Renal cortex interstitium (tissue), 15 donors: ENCODE measurements at places on chromosomes 7 and 10. TPM values are rescaled to one million over a fixed set of nuclear protein-coding genes. Genes with fewer than 3 reads are reported as not detected.

GRCh38 chr7:88661921-88662320 lies 97.6 kb upstream of the ZNF804B start:
- DNase-seq, result no peak

DNA sequence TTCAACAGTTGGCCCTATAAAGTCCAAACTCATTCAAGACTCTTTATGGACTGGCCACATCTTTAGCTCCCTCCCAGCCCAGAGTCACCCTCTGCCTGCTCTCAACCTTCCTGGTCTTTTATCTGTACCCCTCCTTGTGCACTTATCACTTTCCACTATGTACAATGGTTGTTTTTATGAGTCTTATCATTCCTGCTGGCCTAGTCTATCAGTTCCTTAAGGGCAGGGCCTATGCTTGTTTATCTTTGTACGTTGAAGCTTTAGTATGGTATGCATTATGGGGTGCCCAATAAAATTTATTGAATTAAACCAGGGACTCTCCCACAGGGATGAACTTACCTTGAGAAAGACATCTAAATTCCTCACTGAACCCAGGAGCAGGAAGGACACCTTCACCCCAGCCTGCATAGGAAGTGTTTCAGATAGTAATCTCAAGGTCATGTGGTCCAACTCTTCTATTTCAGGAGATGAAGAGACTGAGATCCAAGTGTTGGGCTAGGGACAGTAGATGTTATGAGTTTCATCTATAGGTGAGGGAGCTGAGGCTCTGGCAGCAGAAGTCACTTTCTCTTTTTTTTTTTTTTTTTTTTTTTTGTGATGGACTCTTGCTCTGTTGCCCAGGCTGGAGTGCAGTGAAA lies 13.3 kb upstream of the PDCD4 start:
- no peak for DNase-seq

DNA sequence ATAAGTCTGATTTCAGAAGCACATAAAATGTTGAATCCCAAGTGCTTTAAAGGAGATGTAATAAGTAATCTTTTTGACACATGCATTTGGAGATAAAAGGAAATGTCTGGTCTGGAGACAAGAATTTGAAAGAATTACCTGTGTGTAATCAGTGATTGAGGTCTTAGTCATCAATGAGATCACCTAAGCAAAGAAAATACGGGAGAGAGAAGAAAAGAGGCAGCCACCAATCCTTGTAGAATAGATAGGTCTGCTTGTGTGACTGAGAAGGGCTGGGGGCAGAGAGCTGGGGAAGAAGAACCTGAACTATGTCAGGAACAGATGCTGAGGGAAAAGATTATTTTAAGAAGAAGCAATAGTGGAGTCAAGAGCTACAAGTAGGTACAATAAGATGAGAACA lies 49.3 kb upstream of the ITPRID1 start:
- DNase-seq, result no peak

DNA sequence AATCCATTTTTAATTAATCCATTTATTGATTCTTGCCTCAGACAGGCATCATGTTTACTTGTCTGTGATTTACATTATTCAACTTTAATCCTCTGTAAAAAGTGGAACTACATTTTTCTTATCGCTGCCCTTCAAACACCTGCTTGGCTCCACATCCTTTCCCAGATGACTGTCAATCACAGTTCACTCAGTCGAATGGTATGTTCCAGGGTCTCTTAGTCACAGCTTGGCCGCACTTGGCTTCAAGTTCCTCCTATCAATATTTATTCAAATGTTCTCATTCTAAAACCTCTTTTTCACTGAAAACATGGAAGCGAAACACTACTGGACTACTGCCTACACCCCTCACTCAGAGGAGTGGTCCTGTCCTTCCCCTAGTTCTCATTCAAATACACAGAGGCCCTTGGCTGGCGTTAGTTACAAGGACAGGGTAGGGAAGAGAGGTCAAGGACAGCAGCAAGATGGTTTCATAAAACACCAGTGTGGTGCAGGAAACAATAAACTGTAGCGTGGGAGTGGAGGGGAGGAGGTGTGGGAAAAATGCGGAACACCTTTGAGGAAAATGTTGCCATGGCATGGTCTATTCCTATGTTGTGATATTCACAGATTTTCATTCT lies 143.2 kb downstream of the USP6NL start:
- no peak for DNase-seq

DNA sequence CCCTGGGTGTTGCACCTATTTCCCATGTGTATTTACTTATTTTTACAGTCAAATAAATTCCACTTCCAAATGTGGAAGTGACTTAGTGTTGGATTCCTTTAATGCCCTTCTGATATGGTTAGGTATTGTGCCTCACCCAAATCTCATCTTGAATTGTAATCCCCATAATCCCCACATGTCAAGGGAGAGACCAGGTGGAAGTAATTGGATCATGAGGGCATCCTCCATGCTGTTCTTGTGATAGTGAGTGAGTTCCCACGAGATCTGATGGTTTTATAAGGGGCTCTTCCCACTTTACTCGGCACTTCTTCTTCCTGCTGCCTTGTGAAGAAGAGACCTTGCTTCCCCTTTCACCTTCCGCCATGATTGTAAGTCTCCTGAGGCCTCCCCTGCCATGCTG lies 136.9 kb downstream of the SNX10 start:
- DNase-seq, result no peak

GRCh38 chr7:116447966-116448839 lies 51.3 kb upstream of the CAV2 start:
- DNase-seq, result no peak

- DNase-seq, result no peak
Measured at GRCh38 chr7:18037609-18038008, 10.0 kb upstream of the PRPS1L1 start.

GRCh38 chr10:128124813-128125403 lies 1.3 kb downstream of the MKI67 start:
- no peak for DNase-seq

- DNase-seq, result no peak
Measured at GRCh38 chr7:101817471-101818286, at the start of gene CUX1. TSS of gene CUX1 (plus strand) at chr7:101817626. CDS start at chr7:101817640, 14 bp downstream.

GRCh38 chr7:1706721-1707613 lies 36.9 kb downstream of the ELFN1 start:
- DNase-seq, result no peak

GRCh38 chr10:79038841-79039201 lies 29.9 kb upstream of the ZMIZ1 start:
- peak; percentile 68 for DNase-seq

- DNase-seq, result peak; percentile 55
Measured at GRCh38 chr10:44291091-44291490, 93.8 kb downstream of the CXCL12 start.

GRCh38 chr7:133401225-133401624 lies 148.3 kb downstream of the EXOC4 start:
- DNase-seq, result no peak

- DNase-seq, result no peak
Measured at GRCh38 chr10:33012306-33012705, 54.3 kb upstream of the ITGB1 start.

DNA sequence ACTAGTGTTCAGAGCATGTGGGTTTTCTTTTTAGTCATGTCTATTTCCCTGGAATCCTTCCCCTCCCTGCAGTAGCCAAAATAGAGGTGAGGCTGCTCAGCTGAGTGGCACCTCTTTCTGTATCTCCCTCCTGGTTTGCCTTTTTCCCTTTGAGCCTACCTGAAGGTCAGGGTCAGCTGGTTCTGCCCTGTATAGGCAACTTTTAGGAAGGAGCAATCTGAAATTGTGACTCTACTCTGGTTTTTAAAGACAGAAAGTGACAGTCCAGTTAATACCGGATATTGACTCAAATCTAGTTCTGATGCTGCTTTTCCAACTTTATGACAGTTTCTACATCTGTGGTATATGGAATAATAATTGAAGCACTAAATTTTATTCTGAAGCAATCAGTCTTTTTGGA lies 26.0 kb downstream of the CCM2 start:
- DNase-seq, result no peak

DNA sequence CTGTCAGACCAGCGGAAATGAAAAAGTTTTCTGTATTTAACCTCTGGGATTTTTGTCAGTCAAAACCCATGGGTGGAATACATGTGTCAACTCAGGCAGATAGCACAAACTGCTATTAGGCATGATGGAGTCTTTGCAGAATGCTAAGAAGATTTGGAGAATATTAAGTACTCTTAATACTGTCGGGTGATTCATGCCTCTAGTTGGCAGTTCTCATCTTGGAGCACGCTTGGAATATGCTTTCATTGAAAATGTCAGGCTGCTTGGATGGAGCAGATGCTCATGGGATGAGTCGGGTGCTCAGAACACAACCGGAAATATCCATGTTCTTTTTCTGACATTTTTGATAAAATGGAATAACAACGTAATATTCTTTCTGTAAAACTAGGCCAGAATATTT lies 27.6 kb upstream of the PRKG1 start:
- no peak for DNase-seq

GRCh38 chr7:118218413-118219156 lies 5.9 kb upstream of the ANKRD7 start:
- DNase-seq, result no peak

- no peak for DNase-seq
Measured at GRCh38 chr10:30371954-30372353, 22.9 kb upstream of the MTPAP start.

DNA sequence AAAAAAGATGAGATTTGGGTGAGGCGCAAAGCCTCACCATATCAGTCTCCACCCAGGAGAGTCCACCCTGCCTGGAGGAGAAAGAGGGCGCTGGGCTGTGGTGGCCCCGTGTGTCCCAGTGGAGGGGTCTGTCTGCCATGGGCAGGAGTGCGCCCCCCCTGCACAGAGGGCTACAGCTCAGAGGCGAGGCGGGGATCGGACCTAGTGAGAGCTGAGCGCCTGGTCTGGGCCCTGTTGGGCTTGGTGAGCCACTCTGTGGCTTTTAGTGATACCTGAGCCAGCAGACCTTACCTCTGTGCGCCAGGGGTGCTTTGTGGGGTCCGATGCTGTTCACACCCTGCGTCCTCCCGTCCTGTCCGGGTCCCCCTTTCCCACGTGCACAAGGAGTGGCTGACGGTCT lies 25.9 kb upstream of the GNA12 start:
- DNase-seq, result no peak

DNA sequence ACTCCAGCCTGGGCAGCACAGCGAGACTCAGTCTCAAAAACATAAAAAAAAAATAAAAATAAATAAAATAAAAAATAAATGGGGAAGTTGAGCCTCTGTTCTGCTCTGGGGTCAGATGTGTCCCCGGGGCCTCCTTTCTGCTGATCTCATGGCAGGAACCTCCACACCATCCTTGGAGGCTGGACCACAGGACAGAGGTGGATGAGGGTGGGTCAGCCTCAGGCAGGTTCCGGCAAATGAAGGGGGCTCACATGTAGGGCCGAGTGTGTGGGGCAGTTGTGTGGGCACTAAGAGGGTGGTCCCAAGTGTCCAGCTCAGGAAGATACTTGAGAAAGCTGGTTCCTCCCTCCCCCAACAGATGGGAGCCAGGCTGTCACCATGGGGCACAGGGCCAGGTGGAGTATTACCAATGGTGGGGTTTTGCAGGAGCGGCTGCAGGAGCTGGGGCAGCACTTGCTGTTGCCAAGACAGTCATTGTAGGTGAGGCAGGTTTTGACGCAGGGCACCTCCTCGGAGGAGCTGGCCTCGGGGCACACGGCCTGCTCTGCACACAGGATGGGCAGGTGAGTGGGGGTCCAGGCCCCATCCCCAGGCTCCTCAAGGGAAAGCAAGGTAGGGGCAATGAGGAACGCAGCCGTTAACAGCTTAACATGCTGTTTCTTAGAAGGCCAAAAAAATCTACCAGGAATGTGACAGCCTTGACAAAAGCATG lies 13.9 kb upstream of the TBRG4 start:
- no peak for DNase-seq

- DNase-seq, result peak; percentile 38
Measured at GRCh38 chr10:42875798-42876341, 93.3 kb downstream of the BMS1 start.

- no peak for DNase-seq
Measured at GRCh38 chr7:48006866-48007265, 22.0 kb downstream of the SUN3 start.

DNA sequence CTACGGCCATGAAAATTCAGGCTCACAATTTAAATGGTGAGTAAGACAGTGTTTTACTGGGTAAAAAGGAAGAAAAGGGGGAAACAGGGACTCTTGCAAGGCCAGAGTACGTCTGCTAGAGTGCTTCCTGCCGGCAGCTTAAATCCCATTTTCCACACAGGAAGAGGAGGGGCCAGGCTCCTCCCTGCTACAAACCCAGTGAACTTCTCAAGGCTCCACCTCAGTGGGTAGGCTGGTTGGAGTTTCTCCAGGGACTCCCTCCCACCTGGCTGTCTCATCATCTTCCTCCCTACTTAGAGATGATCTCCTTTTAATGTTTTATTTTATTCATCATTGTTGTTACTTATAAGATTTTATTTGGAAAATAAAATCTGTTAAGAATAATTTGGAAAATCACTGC lies 62.6 kb upstream of the SEMA3C start:
- DNase-seq, result no peak

DNA sequence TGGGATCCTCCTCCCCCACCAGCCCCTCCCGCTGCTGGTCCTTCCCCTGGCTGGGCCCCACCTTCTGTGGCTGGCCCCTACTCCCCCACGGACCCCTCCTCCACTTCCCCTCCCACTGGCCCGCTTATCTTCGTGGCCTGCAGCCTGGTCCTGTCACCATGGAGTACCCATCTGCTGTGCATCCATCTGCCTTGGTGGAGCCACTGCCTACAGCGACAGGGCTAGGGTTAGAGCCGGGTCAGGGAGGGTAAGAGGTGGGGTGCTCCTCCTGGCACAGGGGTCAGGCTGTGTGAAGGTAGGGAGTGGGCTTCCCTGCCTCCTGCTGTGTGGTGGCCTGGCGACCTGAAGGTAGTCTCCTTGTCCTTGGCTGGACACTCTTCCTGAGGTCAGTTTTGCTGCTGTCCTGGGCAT lies 5.2 kb downstream of the ADCY1 start:
- no peak for DNase-seq

DNA sequence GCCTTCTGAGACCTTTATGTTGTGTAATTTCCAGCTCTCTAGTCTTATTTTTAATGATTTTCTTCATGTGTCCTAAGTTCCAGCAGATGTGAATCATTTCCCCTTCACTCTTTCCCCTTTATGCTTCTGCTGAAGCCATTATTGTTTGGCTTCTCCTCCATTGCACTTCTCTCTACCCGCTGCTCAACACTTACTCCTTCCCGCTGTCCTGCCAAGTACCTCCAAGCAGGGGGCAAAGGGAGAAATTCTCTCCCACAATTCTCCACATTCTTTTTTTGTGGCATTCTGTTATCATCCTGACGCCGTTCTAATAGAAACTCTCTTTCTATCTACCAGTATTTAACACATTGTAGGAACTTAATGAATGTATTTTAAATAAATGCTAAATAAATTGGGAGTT lies 388.9 kb upstream of the TPK1 start:
- no peak for DNase-seq

- DNase-seq, result no peak
Measured at GRCh38 chr7:141522657-141523342, 28.4 kb upstream of the AGK start.

FAM13C gene
- 7.5 TPM for polyA plus RNA-seq

ANKRD30A gene
- polyA plus RNA-seq, result not detected

SPDYE6 gene
- 2.9 TPM for polyA plus RNA-seq

C10orf71 gene
- 0.13 TPM for polyA plus RNA-seq

PODXL gene
- polyA plus RNA-seq, result 669 TPM

TAS2R5 gene
- 9.8 TPM for polyA plus RNA-seq

FRMD4A gene
- 82.0 TPM for polyA plus RNA-seq

ELAPOR2 gene
- 6.9 TPM for polyA plus RNA-seq

ANKRD22 gene
- not detected for polyA plus RNA-seq

GALNT11 gene
- 125 TPM for polyA plus RNA-seq

CALCR gene
- polyA plus RNA-seq, result 0.79 TPM
